ENCODE measurements at places on chromosomes 12 and 14.
A peak's percentile ranks its signal among the peaks of the same experiment; 100 is the strongest.

- no peak overlapping the region for H3K27ac ChIP-seq
- H3K36me3 ChIP-seq = no peaks in the 10 kb centered on the region
- H3K27me3 ChIP-seq = no peaks in the 10 kb centered on the region
- H3K4me3 ChIP-seq = no peak overlapping the region
- no peak for DNase-seq
Measured at GRCh38 chr12:80861641-80862378, 75.9 kb downstream of the LIN7A start.

- no peaks in the 10 kb centered on the region for H3K4me1 ChIP-seq
- H3K4me3 ChIP-seq = no peak overlapping the region
- H3K27ac ChIP-seq = no peak overlapping the region
- H3K27me3 ChIP-seq = no peaks in the 10 kb centered on the region
Measured at GRCh38 chr12:57579011-57579410, 12.0 kb upstream of the PIP4K2C start.

- H3K27ac ChIP-seq = peak overlapping the region; percentile 84
- no peaks in the 10 kb centered on the region for H3K27me3 ChIP-seq
- DNase-seq = no peak
- peaks cover 18% of the 10 kb centered on the region for H3K4me1 ChIP-seq
Measured at GRCh38 chr14:75294649-75295033, 16.0 kb downstream of the FOS start.

DNA sequence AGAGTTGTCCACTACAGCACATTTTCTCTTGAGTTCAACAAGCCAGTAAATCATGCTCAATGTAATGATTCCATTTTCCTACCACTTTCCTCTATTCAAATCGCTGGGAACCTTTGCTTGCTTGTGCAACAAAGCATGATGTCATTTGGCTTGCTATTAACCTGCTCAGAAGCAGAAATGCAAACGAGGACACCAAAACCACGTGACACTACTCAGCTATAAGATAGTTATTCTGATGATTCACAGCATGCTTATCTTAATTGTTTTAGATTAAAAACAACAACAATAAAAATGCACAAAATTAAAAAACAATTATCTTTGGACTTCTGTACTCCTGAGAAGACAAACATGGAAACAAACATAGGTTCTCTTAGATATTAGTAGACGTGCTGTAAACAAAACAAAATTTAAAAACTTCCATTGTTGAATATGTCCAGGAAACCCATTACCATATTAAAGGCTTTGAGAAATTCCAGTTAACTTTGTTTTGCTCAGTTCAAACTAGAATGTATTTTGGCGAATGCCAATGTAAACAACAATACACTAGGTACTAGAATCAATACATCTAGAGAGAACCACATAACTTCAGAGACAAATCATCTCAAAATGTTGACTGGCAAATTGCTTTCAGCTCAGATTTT is 77.5 kb upstream of the KRAS start:
- DNase-seq = no peak
- H3K27ac ChIP-seq = no peak overlapping the region
- H3K4me3 ChIP-seq = no peak overlapping the region

DNA sequence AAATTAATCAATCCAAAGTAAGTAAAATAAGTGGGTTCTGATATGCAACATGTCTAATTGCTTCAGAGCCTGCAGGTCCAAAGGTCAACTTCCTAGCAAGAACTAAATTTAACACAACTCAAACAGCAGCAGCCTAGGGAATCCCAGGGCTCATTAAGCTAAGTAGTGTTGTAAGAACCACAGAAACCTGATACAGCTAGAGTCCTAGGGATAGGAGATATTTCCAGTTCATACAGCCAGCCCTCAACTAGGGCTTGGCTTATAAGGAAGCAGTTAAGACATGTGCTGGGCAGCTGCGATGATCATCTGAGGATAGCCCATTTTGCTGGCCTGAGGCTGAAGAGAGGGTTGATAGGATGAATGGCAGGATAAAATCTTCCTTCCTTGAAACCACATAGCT is at the start of gene OR4Q3:
Gene OR4Q3 (plus strand): TSS at position 316 of the 400 bp plus-strand sequence.
- no peaks in the 10 kb centered on the region for H3K27me3 ChIP-seq
- DNase-seq = no peak

DNA sequence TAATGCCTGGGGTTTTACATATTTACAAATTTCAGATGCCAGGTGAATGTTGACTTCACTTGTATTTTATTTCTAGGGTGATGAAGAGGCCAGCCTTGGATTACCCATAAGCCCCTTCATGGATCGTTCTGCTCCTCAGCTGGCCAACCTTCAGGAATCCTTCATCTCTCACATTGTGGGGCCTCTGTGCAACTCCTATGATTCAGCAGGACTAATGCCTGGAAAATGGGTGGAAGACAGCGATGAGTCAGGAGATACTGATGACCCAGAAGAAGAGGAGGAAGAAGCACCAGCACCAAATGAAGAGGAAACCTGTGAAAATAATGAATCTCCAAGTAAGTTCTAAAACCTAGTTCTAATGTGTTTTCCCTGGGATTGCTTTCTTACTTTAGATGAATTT is 41.3 kb upstream of the SLCO1C1 start:
- no peak for DNase-seq
- H3K27me3 ChIP-seq = no peaks in the 10 kb centered on the region
- H3K4me3 ChIP-seq = no peak overlapping the region
- no peaks in the 10 kb centered on the region for H3K36me3 ChIP-seq
- H3K4me1 ChIP-seq = no peaks in the 10 kb centered on the region
- H3K27ac ChIP-seq = no peak overlapping the region

GRCh38 chr14:98799891-98800290 is 472.1 kb downstream of the BCL11B start:
- H3K27ac ChIP-seq = no peak overlapping the region
- H3K4me3 ChIP-seq = no peak overlapping the region
- DNase-seq = no peak
- no peaks in the 10 kb centered on the region for H3K36me3 ChIP-seq

GRCh38 chr14:97524589-97525319 is 727.6 kb downstream of the VRK1 start:
- DNase-seq = no peak
- no peak overlapping the region for H3K4me3 ChIP-seq
- no peaks in the 10 kb centered on the region for H3K27me3 ChIP-seq
- H3K27ac ChIP-seq = no peak overlapping the region
- no peaks in the 10 kb centered on the region for H3K4me1 ChIP-seq
- no peaks in the 10 kb centered on the region for H3K36me3 ChIP-seq

- H3K36me3 ChIP-seq = peaks cover 30% of the 10 kb centered on the region
- H3K27me3 ChIP-seq = peaks cover 4% of the 10 kb centered on the region
- no peak overlapping the region for H3K4me3 ChIP-seq
- DNase-seq = no peak
- H3K27ac ChIP-seq = no peak overlapping the region
- H3K4me1 ChIP-seq = peaks cover 14% of the 10 kb centered on the region
Measured at GRCh38 chr12:116712458-116713303, 25.2 kb downstream of the SPRING1 start.

GRCh38 chr12:38149395-38150073 is 167.0 kb upstream of the ALG10B start:
- no peak for DNase-seq
- H3K36me3 ChIP-seq = no peaks in the 10 kb centered on the region
- H3K27me3 ChIP-seq = no peaks in the 10 kb centered on the region
- no peak overlapping the region for H3K27ac ChIP-seq
- H3K4me1 ChIP-seq = no peaks in the 10 kb centered on the region
- no peak overlapping the region for H3K4me3 ChIP-seq

- H3K4me1 ChIP-seq = no peaks in the 10 kb centered on the region
- H3K27me3 ChIP-seq = peaks cover 10% of the 10 kb centered on the region
- no peaks in the 10 kb centered on the region for H3K36me3 ChIP-seq
- H3K27ac ChIP-seq = no peak overlapping the region
- DNase-seq = no peak
Measured at GRCh38 chr12:124279315-124279714, 15.6 kb upstream of the RFLNA start.

GRCh38 chr12:132501204-132501940 is 11.4 kb downstream of the FBRSL1 start:
- H3K27ac ChIP-seq = no peak overlapping the region
- H3K36me3 ChIP-seq = no peaks in the 10 kb centered on the region
- peaks cover 36% of the 10 kb centered on the region for H3K4me1 ChIP-seq
- no peaks in the 10 kb centered on the region for H3K27me3 ChIP-seq

GRCh38 chr12:2764398-2764797 is 30.4 kb upstream of the FKBP4 start:
- no peaks in the 10 kb centered on the region for H3K4me1 ChIP-seq
- no peaks in the 10 kb centered on the region for H3K27me3 ChIP-seq
- no peaks in the 10 kb centered on the region for H3K36me3 ChIP-seq
- DNase-seq = no peak
- H3K4me3 ChIP-seq = no peak overlapping the region

DNA sequence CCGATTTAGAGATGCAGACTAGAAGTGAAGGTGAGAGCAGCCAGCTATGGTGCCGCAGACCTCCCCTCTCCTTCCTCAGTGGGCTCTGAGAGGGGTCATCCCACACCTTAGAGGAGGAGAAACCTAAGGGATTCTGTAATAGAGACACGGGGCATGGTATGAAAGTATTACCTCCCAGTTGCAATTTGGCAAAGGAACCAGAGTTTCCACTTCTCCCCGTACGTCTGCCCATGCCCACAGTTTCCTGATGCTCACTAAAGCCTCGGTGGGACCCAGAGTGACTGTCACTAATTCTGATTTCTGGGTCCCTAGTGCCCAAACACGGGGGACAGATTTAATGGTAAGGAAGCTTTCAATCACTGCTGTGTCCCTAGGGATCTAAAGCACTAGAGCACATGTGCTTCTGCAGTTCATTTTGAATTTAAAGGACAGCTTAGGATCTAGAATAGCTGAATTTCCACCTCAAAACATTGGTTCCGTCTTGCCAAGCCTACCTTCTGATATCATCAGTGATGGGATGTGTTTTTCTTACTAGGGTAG is 44.1 kb downstream of the DAD1 start:
- H3K27ac ChIP-seq = no peak overlapping the region
- no peak for DNase-seq
- no peaks in the 10 kb centered on the region for H3K27me3 ChIP-seq
- no peak overlapping the region for H3K4me3 ChIP-seq

- H3K27me3 ChIP-seq = no peaks in the 10 kb centered on the region
- DNase-seq = no peak
- H3K4me3 ChIP-seq = no peak overlapping the region
- H3K4me1 ChIP-seq = no peaks in the 10 kb centered on the region
- no peak overlapping the region for H3K27ac ChIP-seq
Measured at GRCh38 chr12:58393152-58393551, 451.8 kb downstream of the ATP23 start.

DNA sequence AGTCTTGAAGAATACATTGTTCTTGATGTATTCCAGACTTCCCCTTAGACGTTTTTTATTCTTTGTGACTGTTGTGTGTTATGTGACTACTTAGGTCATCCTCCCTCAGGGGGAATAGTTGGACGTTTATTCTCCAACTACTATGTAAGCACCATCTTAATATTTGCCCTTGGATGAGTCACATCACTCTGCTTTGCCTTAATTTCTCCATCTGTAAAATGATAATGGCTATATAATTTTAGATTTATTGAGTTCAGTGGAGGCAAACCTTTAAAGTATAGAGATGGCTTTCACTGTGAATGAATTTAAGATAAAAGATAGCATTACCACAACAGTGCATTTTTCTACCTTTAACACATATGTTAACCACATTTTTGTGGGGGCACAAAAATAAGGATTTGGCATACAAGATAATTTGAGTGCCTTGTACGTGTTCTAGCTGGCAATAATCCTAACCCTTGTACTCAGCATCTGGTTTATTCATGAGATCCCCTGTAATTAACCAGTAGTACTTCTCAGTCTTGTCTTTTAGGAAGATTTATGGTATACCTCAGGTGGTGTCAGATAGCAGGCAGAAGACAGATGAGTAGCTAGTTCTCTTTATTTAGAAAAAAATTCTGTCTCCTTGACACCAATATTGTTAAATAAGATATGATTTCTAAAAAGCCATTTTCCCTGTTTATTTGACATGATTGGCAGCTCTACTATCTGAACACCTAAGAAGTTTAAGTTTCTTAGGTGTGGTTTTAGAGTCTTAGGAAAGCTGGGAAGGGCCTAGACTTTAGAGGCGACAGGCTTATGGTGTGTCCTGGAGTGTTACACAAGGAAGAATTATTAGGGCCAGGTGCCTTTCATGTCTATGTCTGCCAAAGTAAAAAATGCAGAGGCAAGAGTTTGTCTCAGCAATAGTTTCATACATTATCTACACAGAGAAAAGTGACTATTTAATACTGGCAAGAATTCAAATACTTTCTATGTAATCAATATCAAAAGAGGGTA is 152.3 kb downstream of the RAD51B start:
- H3K27me3 ChIP-seq = no peaks in the 10 kb centered on the region
- no peak overlapping the region for H3K27ac ChIP-seq
- no peaks in the 10 kb centered on the region for H3K4me1 ChIP-seq
- no peak for DNase-seq

DNA sequence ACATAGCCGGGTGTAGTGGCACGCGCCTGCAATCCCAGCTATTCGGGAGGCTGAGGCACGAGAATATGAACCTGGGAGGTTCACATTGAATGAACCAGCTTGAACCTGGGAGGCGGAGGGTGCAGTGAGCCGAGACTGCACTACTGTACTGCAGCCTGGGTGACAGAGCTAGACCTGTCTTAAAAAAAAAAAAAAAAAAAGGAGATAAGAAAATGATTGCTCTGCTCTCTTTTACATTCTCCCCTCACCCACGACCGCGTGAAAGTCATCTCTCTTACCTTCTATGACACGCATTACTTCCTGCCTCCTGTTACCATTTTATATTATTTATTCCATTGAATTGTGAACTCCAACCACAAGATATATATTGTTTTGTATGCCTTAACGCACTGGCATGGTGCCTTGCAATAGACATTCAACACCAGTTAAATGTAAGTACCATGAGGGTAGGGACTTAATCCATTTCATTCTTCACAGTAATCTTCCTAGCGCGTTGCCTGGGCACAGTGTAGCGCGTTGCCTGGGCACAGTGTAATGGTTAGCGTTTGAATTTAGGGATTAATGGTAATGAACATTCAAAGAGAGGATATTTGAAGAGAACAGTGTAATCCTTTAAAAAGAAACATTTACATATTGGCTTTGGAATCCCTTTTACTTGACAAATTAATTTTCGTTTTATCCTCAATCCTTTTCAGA is 2.7 kb downstream of the RAP1B start:
- H3K36me3 ChIP-seq = peaks cover 3% of the 10 kb centered on the region
- peaks cover 59% of the 10 kb centered on the region for H3K4me1 ChIP-seq
- no peaks in the 10 kb centered on the region for H3K27me3 ChIP-seq
- DNase-seq = no peak

DNA sequence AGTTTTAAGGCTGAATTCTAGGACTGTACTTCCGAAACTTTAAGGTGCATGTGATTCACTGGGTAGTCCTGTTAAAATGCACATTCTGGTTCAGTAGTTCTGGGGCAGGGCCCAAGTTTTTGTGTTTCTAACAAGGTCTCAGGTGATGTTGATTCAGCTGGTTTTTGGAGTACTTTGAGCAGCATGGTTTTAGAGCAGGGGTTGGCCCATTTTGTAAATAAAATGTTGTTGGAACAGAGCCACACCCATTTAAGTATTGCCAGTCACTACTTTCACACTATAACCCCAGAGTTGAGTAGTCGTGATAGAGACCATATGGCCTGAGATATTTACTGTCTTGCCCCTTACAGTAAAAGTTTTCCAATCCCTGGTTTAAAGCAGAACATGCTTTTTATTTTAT is 111.3 kb downstream of the SYNE2 start:
- no peaks in the 10 kb centered on the region for H3K27me3 ChIP-seq
- no peaks in the 10 kb centered on the region for H3K36me3 ChIP-seq
- H3K27ac ChIP-seq = no peak overlapping the region
- H3K4me1 ChIP-seq = no peaks in the 10 kb centered on the region

All from B cell (primary cell).